ENCODE measurements at places on chromosomes 12 and 14.

DNA sequence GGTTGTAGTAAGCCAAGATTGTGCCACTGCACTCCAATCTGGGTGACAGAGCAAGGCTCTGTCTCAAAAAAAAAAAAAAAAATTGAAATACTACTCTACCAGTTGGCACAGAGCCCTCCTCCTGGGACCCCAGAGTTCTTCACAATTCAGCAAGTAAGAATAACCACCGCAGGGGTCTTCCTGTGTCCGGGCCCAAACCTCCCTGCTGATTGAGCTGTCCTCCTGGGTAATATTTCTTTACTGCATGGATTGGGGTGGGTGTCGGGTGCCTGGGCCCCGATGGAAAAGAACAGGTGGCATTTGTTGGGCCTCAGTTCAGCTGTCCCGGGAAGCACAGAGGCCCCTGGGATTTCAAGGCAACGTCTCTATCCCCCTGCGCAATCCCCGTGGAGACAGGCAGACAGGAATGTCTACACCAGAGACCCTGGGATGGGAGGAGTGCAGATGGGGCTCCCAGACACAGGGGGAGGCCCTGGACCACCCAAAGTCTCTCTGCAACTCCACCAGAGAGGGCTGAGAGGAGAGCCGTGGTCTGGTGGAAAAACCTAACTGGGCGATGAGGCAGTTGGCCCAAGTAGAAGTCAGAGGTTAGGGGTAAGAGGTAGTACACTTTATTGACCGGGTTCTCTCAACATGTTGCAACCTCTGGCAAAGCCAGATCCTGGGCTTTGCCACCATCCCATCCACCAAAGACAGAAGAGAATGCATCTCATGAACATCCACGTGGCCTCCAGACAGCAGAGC, 32.7 kb upstream of the VPS37B start:
- DNase-seq: no peak

DNA sequence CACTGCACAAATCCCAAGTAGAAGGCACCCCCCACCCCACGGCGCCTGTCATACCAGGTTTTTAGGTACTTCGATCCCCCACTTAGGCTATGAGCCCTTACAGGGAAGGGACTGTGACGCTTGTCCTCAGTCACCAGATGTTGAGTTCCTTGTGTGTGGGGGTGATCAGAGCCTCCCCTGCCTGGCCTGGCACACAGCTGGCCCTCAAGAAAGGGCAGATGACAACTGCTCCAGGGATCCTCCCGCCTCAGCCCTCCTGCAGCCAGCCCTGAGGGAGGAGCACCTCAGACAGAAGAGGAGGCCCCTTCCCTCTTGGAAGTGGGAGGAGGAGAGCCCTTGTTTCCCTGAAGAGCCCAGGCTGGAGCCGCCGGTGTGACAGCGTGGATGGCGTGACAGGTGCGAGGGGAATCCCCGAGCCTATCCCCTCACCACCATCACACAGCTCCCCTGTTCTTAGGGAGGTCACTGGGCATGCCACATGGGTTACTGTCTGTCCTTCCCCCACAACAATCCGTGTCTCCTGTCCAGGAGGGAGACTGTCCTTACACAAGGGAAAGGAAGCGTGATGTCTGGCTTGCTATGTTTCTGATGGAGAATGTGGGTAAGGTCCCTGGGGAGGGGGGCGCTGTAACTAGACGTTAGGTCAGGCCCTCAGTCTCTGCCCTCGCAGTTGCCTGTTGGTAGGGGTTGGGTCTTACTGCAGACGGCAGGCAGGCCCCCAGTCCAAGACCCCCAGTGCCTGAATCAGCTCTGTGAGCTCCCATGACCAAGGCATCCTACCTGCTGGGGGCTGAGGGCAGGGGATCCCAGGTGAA, 31.4 kb downstream of the P2RX4 start:
- no peak for DNase-seq

- no peak for DNase-seq
Observed at GRCh38 chr12:91272461-91273063, 89.9 kb upstream of the DCN start.

GRCh38 chr14:55701638-55702037, 121.6 kb downstream of the KTN1 start:
- DNase-seq: peak; percentile 71

- no peak for DNase-seq
Observed at GRCh38 chr14:54098536-54098935, 141.9 kb upstream of the BMP4 start.

DNA sequence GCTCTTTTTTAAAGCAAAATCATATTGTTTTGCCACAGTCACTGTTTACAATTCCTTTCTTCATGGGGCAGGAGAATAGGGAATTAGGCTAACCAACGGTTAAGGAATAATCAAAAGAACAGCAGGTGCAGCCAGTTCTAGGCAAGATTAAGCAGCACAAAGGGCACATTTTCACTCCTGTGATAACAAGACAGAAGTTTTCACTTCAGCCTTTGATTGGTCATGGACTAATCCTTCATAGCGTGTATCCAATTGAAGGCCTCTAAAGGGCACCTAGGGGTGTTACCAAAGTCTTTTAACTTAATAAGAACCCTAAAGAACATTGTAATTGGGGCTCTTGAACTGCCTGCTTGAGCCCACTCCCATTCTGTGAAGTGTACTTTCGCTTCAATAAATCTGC, 206.9 kb upstream of the AMIGO2 start:
- no peak for DNase-seq

DNA sequence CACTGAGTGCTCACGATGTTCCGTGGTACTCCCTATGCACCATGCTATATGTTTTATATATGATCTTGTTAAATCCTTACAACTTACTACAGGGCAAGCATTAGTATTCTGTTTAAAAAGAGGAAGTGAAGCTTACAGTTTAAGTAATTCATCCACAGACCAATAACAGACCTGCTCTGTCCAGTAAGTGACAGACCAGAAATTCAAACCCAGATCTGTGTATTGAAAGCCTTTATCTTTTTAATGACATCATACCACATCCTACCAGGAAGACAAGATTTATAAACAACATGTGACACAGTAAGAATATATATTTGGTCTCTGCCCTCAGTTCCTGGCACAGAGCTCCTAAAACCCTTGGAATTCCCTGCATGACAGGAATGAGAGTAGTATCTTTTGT, 206.5 kb downstream of the STXBP6 start:
- DNase-seq: no peak

DNA sequence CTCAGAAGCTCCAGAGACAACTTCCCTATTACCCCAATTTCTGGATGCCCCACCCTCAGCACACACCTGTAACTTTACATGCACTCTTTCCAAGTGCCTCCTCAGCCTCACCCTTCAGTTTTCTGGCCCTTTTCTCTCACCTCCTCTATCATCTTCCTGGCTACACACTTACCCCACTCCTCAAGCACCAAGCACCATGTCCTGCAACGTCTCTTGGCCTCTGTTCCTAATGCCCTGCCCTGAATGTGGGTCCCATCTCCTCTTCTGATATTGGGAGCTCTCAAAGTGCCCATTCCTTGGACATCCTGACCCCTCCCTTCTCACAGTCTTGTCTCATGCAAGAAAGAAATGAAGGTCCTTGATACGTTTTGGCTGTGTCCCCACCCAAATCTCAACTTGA, 1.2 kb downstream of the KRT72 start:
- no peak for DNase-seq

DNA sequence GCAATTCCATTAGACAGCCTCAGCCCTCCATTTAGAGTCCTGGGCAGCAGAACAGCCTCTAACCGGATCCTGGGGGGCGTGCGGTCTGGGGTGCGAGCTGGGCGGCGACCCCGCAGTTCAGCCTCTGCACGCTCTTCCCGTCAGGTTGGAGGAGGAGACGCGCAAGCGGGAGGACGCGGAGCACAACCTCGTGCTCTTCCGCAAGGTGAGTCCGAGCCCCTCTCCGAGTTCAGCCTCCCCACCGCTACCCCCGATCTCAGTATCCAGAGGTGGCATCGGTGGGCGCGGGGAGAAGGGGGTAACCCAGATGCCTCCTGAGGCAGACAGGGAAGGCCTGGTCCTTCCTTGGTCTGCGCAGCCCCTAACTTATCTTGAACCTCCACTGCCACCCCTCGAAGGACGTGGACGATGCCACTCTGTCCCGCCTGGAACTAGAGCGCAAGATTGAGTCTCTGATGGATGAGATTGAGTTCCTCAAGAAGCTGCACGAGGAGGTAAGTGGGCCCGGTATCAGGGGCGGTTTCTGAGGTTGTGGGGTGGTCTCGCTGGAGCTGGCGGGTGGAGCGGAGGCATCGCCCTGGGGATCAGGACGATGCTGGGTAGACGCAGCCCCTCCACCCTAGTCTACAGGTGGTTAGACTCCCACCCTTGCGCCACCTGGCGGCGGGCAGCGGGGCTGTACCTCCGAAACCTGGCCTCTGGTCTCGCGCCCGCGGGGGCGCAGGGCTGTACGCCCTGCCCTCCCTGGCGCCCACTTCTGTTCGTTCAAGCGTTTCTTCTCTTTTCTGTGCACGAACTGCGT, 1.3 kb downstream of the PRPH start:
- DNase-seq: peak; percentile 53

GRCh38 chr12:66048218-66048834, 82.2 kb downstream of the LLPH start:
- DNase-seq: no peak

DNA sequence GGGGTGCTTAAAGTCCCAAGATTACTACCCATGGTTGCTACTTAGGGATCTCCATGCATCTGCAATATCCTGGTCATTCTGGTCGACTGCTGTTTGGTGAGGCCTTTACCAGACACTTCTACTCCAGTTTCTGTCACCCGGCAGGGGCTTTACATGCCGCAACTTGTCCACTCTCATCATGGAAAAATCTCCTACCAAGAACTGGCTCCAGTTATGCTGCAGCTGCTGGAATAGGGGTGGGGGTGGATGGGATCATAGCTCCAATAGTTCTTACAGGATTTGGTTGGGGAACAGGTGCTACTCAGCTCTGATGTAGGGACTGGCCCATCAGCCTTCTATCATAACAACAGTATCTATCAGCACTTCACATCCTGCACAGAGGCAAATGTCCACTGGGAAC, 51.6 kb downstream of the SPTB start:
- no peak for DNase-seq

DNA sequence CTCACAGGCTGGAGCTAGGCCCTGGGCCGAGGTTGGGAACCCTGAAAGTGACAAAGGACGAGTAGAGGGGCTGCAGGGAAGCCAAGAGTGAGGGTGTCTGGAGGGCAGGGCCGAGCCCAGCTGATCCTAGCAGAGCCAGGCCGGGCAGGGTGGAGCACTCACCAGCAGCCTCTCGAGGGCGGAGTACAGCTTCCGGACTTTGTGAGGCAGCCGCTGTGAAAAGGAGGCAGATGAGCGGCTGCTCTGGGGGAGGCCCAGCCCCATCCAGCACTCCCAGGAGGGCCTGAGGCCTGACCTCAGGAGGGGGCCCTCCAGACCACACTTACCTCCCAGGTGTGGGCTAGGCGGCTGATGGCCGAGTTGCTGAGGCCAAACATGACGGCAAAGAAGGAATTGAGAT, 14.7 kb upstream of the ENDOU start:
- DNase-seq: no peak

DNA sequence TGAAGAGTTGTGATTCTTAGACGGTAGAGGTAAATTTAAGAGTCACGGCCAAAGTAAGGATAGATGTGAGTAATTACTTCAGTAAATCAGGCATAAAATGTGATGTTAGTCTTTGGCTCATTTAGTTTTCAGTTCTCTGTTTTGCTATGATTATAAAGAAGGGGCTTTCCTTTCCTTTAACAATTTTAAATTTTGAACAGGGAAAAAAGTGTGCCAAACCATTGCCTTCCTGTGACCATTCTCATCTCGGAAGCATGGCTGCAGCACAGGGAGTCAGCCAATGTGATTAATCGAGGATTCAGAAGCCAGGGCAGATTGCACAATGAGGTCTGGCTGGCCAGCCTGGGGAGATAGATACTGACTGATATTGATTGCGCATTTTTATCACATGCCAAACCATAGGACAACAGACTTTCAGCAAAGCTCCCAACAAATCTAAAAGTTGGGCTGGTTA, 480.2 kb upstream of the PRICKLE1 start:
- peak; percentile 3 for DNase-seq

GRCh38 chr12:101557094-101557493, 37.7 kb upstream of the MYBPC1 start:
- no peak for DNase-seq

DNA sequence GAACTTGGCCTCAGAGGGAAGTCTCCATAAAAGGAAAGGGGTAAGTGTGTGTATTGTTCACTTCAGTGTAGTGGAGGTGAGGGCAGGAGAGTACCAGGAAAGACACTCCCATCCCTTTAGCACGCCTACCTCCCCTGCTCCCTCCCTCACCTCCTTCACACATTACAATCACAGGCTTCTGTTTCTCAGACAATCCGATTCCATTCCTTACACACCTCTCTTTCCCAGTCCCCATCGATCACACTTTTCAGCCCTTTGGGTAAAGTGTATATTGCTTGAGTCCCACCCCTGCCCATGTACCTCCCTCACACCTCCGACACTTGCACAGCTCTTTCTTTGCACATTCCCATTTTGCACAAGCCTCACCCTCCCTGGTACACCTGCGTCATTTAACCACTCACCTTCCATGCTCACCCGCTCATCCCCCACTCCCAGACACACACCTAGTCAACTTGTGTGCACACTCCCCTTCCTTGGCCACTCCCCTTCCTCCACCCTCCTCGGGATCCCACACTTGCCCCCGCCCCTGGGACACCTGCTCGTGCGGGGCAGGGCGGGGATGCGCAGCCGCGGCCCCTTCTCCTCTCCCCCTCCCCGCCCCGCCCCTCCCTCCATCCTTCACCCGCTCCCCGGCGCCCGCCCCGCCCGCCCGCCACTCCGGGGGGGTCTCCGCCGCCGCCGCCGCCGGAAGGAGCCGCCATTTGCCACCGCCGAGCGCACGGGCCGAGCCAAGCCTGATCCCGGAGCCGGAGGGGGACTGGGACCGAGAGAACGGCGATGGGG, at the start of gene MARCHF9:
Gene MARCHF9, plus strand, starts transcription at position 693 of the 783 bp plus-strand sequence. CDS start 426 bp downstream, outside the sequence.
- DNase-seq: peak; percentile 89

GRCh38 chr14:45091710-45092109, 7.8 kb downstream of the PRPF39 start:
- DNase-seq: peak; percentile 66

DNA sequence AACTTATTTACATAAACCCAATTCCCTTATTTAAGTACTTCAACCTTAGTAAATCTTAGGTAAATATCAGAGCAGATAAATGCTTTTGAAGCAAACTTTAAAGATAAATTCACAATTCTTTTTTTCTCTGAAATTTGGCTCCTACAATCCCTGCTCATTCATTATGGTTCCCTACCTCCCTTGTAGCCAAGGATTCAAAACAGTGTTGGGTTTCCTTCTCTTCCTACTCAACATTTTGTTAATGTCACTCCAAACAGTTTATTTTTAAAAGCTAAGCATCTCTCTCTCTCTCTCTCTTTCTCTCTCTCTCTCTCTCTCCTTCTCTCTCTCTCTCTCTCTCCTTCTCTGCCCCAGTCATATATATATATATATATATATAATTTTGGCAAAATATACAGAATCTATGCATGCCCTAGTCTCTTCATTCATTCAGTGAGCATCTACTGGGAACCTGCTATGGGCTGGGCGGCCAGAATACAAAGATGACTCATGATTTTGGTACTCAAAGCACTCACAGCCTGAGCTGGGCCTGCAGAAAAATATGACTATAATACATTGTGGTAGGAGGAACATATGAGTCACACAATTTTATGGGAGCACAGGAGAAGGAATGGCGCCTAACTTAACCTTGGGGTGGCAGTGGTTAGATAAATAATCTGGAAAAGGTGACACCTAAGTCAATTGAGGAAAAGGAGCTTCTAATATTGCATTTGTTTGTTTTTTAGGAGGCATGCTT, 123.7 kb upstream of the DHRS4 start:
- DNase-seq: peak; percentile 90
